Midbrain (tissue), 1 donor: ENCODE measurements at places on chromosomes 1 and 21.

DNA sequence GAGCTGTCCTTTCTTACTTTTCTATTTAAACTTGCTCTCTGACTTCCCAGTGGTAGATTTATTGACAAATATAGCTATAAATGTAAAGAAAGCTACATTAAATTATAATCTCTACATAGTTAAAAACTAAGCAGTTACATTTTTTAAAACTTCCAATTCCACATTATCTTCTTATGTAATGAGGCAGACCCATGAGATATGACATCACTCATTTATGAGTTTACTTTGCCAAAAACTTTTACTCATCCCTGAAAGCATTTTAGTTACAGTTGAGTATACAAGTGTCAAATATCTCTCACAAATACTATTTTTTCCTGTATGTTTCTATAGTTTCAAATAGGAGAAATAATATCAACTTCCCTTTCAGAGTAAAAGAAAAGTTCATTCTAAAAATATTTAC is 3.8 kb downstream of the NMNAT2 start:
- DNase-seq = no peak

DNA sequence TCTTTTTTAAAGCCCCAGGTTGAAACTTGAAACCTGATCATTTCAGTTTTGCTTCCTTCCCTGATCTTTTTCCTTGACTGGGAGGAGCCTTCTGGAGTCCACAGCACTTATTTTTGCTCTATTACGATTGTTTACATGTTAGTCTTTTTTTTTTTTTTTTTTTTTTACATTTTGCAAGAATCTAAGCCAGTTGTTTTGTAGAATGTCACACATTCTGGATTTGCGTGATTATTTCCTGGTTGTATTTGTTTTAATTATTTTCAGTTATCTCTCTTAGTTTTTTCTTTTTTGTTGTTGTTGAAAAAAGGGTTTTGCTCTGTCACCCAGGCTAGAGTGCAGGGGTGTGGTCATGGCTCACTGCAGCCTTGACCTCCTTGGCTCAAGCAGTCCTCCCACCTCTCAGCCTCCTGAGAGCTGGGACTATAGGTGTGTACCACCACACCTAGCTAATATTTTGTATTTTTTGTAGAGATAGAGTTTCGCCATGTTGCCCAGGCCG is 32.8 kb downstream of the OSBPL9 start:
- no peak for DNase-seq

GRCh38 chr21:33278721-33279120 is 12.6 kb downstream of the IL10RB start:
- no peak for DNase-seq

GRCh38 chr1:38558500-38559445 is 300.8 kb downstream of the RRAGC start:
- DNase-seq = no peak

- no peak for DNase-seq
Measured at GRCh38 chr1:186960861-186961260, 132.1 kb downstream of the PLA2G4A start.

GRCh38 chr1:183281553-183282091 is 95.6 kb downstream of the LAMC2 start:
- peak; percentile 91 for DNase-seq

DNA sequence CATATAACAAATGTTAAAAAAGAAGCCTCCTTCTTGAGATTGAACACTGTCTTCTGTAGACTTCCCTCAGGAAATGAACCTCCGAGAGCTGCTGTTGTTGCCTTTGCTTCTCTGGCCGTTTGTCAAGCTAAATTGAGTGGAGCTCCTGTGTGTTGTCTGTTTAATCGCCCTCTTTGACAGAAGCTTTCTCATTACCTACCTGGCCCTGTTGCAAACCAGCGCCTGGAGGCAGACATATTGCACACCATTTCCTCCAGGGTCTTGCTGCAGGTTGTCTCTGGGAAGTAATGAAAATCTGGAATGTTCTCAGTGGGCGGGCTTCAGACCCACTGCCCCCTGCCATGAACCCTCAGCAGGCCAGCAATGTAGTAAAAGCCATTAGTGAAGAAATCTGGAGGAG is 83.3 kb downstream of the GABPA start:
- no peak for DNase-seq

GRCh38 chr1:222754366-222755139 is 17.6 kb downstream of the FAM177B start:
- peak; percentile 24 for DNase-seq

- peak; percentile 57 for DNase-seq
Measured at GRCh38 chr1:214446772-214447556, 104.4 kb downstream of the PTPN14 start.

- DNase-seq = peak; percentile 57
Measured at GRCh38 chr21:16579538-16579937, 849.8 kb downstream of the USP25 start.

- DNase-seq = peak; percentile 95
Measured at GRCh38 chr1:53238197-53239155, at the start of gene MAGOH. TSS of gene MAGOH (minus strand) at chr1:53238518. CDS start at chr1:53238448, 70 bp downstream.

DNA sequence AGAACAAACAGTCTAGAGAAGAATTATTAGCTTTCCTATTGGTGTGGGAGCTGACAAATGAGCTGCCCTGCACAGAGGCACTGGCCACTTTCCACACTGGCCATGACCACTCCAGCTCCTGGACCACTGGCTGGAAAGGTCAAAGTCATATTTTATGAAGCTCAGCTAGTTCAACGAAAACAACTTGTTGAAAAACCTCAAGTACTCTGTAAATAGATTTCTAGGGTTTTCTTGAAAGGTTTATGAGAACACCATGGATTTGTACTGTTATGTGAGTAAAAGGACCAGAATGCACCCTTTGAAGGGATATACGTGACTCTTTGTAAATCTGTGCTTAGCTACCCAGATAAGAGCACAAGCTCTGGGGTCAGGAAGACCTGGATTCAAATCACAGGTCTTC is 54.5 kb upstream of the FGGY start:
- no peak for DNase-seq

GRCh38 chr21:28310171-28310685 is 682.4 kb downstream of the LTN1 start:
- DNase-seq = no peak

GRCh38 chr1:20035114-20035513 is 34.9 kb upstream of the PLA2G5 start:
- no peak for DNase-seq

GRCh38 chr1:24203404-24203803 is 16.3 kb upstream of the IFNLR1 start:
- DNase-seq = no peak

DNA sequence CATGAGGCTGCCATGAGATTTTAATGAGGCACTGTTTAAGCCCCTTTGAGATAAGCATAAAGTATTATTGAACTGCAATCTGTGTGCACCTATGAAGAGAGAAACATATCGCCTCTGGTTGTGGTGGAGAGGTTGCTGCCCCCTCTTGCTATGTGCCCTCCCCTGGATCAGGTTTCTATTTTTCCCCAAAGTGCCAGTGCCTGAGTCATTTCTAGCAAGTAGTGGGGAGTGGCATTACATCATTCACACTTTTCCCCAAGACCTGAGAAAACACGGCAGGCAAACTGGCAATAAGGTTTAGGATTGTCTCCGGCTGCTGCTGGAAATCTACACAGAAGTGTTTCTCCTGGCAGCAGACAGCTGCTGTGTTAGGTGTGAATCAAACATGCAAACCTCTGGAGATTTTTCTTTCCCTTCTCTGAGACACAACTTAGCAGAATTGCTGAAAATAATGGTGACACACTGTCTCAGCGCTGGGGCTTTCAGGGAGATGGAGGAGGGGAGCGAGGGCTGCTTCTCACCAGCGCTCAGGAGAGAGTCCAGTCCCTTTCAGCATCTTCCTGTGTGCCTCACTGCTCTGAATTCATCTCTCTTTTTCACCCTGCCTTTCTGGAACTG is 13.7 kb upstream of the RGS16 start:
- no peak for DNase-seq

DNA sequence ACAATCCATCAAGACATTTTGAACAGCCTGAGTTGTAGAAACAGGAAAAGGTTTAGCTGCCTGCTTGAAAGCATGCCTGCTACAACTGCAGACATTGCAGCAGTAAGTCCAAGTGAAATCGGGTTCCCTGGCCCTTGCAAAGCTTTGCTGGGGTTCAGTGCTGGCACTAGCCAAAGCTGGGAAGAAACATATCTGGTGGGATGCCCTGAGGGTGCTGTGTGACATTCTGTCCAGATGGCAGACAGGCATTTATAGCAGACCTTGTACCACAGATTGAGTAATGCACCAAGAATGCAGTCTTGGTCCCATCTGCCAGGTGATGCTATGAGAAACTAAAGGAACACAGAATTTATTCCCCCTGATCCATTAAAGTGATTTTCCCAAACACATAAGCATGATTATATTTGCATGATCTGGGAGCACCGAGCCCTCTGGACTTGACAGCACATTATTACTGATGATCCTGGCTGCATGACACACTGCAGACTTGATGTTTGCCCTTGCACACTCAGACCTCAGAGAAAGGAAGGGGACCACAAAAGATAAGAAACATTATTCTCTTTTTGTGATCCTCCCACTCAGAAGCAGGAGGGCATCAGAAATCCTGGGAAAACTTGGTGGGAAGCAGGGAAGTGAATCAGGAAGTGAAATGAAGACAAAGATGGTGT is 223.7 kb upstream of the FAM78B start:
- no peak for DNase-seq

DNA sequence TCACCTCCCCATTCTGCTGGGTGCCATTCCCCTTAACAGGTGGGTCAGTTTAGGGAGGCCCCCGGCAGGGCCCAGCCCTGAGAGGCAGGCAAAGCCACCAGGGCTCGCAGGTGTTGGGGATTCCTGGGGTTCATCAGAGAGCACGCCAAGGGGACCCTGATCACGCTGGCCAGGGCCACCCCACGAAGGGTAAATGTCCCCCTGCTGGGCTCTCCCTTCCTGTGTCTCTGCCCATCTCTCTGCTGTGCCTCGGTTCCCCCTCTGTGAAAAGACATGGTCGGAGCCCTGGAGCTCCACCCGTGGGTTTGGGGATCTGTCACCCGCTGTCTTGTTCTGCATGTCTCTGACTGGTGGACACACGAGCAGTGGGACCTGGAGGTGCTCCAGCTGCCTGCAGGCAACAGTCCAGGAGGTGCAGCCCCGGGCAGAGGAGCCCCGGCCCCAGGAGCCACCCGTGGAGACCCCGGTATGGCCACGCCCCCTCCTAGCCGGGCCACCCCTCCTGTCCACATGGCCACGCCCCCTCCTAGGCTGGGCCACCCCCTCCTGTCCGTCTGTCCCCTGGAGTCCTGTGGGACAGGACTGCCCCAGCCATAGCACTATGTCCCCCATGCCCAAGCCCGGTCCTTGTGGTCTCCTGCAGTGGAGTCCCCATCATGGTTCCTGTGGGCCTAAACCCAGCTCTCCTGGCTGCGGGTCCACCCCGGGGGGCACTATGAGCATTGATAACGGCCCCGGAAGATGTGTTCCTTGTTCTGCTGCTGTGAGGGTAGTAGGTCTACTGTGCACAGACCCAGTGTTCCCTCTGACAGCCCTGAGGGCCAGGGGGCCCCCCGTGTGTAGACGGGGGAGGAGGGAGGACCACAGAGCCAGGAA is 6.5 kb downstream of the AIRE start:
- no peak for DNase-seq

GRCh38 chr1:21781815-21782348 is 1.1 kb downstream of the USP48 start:
- DNase-seq = no peak

DNA sequence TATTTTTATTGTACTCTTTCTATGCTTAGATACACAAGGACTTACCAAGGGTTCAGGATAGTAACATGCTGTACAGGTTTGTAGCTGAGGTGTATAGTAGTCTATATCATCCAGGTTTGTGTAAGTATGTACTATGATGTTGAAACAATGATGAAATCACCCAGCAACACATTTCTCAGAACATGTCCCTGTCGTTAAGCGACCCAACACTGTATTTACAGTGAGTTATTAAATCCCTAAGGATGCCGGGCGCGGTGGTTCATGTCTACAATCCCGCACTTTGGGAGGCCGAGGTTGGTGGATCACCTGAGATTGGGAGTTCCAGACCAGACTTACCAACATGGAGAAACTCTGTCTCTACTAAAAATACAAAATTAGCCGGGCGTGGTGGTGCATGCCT is 21.6 kb upstream of the RCOR3 start:
- DNase-seq = no peak

DNA sequence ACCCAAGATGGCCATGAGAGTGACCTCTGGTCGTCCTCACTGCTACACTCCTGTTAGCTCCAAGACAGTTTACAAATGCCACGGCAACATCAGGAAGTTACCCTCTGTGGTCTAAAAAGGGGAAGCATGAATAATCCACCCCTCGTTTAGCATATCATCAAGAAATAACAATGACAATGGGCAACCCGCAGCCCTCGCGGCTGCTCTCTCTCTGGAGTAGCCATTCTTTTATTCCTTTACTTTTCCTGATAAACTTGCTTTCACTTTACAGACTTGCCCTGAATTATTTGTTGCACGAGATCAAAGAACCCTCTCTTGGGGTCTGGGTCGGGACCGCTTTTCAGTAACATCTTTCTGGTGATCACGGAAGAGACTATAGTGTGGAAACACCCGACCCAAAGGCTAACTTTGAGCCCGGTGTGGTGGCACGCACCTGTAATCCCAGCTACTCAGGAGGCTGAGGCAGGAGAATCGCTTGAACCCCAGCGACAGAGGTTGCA is 19.8 kb upstream of the COX20 start:
- DNase-seq = no peak

GRCh38 chr1:42926879-42927242 is 31.8 kb downstream of the SLC2A1 start:
- no peak for DNase-seq

DNA sequence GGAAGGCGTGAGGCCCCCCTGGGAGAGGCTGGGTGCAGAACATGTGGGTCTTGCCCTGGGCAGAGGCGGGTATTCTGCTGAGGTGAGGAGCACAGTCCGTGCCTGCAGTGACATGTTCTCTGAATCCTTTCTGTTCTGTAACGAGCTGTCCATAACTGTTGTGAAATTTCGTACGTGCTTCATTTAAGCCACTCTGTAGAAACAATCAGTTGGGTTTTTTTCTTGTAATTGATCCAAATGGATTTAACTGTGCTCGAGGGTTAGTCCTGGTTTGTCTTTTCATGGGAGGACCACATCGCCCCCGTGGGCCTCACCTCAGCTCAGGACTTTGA is 45.4 kb upstream of the DIP2A start:
- DNase-seq = no peak

- no peak for DNase-seq
Measured at GRCh38 chr1:224894915-224895314, 34.6 kb upstream of the DNAH14 start.

GRCh38 chr1:219247441-219247840 is 73.8 kb downstream of the LYPLAL1 start:
- DNase-seq = no peak

GRCh38 chr1:97551113-97551512 is 369.7 kb downstream of the DPYD start:
- DNase-seq = no peak

- no peak for DNase-seq
Measured at GRCh38 chr1:246181241-246181640, 325.8 kb downstream of the SMYD3 start.

- no peak for DNase-seq
Measured at GRCh38 chr21:26804895-26805609, 40.2 kb downstream of the ADAMTS1 start.
